Liver (tissue), 10 donors: ENCODE measurements at places on chromosomes 2 and 18. TPM values are rescaled to one million over a fixed set of nuclear protein-coding genes. Genes with fewer than 3 reads are reported as not detected.

COL4A3 gene
- 0.05 TPM for total RNA-seq

CWC22 gene
- 12.0 TPM for total RNA-seq

ADAM23 gene
- total RNA-seq, result 0.17 TPM

RBM44 gene
- total RNA-seq, result 0.09 TPM

DNAJC27 gene
- 5.1 TPM for total RNA-seq

SP140 gene
- 1.1 TPM for total RNA-seq
